ENCODE measurements at places on chromosomes 1 and 21.

GRCh38 chr21:44934276-44934675 lies 5.6 kb upstream of the SLX9 start:
- no peak for DNase-seq

DNA sequence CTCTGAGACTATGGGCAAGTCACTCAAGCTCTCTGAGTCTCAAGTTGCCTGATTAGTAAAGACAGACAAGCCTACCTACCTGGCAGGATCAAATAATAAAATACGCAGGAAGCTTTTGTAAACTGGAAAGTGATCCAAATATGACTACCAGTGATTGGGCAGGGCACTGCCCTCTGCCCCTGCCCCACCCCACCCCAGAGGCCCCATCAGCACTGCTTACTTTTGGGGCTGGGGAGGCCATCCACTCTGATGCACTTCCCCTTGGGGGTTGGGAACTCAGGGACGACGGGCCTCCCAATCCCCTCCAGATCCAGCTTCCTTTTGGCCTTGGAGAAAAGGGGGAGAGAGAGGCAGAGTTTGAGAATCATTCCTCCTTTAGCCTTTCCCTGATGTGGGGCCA lies 6.9 kb downstream of the E2F2 start:
- no peak for DNase-seq

- DNase-seq = no peak
Measured at GRCh38 chr1:209355415-209355814, 228.1 kb upstream of the CAMK1G start.

GRCh38 chr1:184022668-184023067 lies 14.9 kb downstream of the COLGALT2 start:
- peak; percentile 83 for DNase-seq

DNA sequence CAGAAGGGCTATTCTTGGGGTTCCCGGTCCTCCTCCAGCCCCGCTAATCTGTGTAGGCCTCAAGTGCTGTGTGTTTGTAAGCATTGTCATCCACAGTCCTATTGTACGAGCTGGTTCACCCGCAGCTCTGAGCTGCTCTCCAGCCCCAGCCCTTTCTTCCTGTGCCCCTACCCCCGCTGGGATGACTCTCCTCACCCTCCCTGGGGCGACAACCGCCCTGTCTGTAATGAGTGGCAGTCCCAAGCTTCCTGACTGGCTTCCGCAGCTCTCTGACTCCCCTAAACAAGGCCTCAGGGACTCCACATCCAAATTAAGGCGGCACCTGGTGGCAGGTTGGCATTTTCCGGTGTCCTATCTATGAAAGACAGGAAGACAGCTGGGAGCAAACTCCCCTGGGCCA lies 45.8 kb downstream of the TFF3 start:
- no peak for DNase-seq

GRCh38 chr1:59972216-59972927 lies 45.8 kb upstream of the CYP2J2 start:
- DNase-seq = peak; percentile 27

DNA sequence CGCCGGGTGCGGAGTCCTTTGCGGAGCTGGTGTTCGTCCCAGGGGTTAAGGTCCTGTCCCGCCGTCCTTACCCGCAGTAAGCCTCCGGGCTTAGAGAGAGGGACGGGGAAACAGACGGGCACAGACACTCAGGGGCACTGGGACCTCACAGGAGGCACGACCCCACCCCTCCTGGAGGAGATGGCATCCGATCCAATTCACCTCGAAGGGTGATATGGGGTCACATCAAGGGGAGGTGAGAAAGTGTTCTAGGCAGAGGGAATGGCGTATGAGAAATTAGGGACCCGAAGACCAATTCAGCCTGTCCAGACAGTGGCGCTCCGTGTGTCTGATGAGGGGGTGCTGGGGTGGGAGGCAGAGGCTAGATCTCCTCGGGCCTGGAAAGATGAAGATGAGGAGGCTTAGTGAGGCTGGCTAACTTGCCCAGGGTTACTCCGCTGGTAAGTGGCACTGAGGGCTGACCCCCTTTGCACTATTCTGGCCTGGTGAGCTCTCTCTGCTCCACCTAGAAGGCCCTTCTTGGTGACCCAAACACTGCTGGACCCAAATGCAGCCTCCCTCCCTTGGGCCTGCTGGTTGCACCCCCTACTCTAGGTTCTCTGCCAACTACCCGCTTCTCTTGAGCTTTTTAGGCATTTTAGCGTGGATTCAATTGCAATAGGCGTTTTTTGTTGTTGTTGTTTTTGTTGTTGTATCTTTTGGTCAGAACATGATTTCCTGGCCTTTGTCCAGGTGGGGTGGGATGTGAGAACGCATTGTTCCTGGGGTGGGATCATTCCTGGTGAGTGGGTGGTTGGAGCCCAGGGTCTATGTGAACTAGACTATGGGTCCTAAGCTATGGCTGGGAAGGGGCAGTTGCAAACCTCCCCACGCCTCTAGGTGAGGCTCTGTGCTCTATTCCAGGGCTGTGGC lies 12.3 kb downstream of the BTBD19 start:
- DNase-seq = no peak

DNA sequence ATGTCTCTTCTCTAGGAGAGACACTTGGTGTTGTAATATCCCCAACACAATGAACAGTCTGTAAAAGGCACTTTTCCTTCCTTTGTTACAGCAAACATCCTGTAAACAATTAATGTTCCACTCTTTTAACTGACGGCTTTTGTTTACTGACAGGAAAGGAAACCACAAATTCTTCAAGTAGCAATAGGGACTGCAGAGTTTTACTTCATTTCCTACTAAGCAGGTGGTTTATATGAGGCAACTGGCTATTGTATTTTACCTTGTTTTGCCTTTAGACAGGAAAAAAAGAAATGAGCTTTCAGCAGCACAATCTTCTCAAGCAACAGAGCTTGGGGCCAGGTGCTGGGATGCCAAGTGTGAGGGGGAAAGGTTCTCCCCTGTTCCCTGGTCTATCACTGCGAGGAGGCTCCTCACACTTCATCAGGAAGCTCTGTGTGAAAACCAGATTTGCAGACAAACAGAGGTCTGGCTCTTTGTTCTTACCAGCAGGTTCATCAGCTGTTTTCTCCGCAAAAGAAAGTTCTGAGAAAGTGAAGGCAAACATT lies 51.2 kb downstream of the SIPA1L2 start:
- DNase-seq = no peak

- peak; percentile 29 for DNase-seq
Measured at GRCh38 chr1:53956308-53957168, 10.4 kb downstream of the LRRC42 start.

GRCh38 chr1:192794768-192795035 lies 14.1 kb upstream of the RGS2 start:
- no peak for DNase-seq

DNA sequence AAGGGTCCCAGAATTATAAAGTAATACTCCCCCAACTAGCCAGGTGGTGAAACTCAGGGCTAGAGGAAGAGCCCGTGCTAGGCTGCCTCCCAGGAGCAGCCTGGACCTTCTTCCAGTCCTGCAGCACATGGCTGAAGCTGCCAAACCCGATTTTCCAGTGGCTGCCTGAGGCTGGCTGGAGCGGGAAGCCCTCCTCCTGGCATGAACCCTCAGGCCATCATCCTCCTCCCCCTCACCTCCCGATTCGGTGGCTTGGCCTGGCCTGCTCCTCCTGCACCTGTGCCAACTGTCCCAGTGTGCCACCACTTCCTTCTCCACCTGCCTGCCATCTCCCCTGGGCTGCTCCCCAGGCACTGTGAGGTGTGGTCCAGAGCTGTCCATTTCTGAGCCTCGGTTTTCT lies 3.0 kb upstream of the TSPAN1 start:
- no peak for DNase-seq

GRCh38 chr1:203028067-203028783 lies 1.9 kb downstream of the PPFIA4 start:
- DNase-seq = no peak

GRCh38 chr1:227774051-227774731 lies 39.0 kb downstream of the SNAP47 start:
- no peak for DNase-seq

DNA sequence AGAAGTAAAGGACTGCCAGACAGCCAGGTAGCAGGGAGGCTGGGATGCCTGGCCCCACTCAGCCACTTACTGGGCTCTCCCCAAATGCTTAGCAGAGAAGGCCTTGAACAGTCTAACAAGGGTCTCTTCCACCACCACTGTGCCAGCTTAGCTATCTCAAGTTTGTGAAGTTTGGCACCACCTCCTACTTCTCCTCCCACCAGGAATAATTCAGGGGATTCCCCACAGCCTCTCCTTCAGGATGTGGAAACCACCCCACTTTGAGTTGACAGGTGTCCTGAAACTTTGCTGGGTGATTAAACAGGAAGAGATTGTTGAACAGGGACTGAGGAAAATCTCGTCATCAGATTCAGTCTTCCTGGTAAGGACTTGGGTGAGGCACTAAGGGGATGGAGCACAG lies 59.4 kb upstream of the ATP1B1 start:
- DNase-seq = no peak

DNA sequence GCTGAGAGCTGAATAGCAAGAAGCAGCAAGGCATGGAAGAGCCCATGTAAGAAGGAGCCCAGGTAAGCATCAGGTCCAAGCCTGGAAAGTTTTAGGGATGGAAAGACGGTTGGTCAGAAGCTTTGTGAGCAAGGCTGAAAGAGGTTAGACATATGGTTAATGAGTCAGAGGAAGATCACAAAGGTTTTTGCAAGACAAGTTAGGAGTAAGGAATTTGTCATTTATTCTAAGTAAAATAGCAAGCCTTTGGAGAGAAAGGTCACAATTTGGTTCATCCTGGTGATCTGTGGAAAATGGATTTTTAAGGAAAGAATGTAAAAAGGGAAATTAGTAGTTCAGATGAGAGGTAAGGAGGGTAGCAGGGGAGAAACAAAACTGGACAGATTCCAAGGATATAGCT lies 106.7 kb downstream of the DPYD start:
- DNase-seq = no peak

DNA sequence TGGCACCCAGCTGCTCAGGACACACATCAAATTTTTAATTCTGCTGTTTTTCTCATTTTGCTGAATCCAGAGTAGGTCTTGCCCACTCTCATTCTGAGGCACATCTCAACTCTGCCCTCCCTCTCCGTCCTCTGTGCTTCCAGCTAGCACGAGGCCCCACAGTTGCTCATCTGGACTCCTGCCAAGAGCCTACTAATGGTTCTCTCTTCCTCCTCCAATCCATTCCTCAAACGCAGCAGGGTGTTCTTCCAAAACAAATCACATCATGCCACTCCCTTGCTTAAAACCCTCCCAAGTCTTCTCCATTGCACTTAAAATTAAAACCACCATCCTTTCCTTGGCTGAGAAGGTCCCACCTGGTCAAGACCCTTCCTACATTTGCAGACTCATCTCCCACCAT lies 49.8 kb upstream of the SCAF4 start:
- DNase-seq = peak; percentile 30

DNA sequence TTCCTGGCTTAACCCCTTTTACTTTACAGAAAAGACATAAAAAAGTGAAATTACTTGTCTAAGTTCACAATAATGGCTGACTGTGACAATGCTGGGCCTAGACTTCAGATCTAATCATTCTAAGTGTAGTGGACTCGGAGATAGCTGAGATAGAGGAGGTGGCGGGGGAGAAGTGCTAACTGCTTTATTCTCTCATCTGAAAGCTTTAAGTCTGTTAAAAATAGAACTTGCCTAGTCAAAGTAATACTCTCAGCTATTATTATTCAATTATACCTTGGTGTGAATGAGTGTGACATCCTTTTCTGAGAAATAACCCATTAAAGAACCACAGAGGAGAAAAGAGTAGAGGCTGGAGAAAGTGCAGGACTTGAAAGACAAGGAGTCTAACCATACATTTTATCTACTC lies 96.1 kb upstream of the OLIG2 start:
- no peak for DNase-seq

DNA sequence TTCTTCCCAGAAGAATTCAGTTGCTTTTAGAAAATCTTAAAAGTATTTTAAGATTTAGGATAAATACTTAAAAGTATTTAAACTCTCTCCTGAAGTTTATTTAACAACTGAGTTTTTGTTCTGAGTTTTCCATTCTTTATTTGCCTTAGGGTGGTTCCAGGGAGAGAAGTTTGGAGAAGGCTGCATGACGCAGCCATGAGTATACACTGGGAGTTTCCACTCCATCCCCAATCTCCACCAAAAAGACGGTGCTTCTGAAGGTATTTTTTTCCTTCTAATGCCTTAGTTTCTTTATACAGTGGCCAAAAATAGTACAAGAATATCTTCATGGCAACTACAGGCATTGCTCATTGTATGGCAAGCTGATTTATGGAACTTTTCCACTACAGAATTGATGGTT lies 122.7 kb downstream of the ST6GALNAC5 start:
- DNase-seq = no peak

DNA sequence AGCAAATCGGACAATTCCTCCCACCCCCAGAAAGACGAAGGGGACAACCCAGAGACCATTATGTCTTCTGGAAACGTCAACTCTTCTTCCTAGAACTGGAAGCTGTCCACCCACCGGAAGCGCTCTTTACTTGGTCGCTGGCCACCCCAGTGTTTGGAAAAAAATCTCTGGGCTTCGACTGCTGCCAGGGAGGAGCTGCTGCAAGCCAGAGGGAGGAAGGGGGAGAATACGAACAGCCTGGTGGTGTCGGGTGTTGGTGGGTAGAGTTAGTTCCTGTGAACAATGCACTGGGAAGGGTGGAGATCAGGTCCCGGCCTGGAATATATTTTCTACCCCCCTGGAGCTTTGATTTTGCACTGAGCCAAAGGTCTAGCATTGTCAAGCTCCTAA lies 3.2 kb downstream of the S1PR1 start:
- DNase-seq = no peak

- DNase-seq = no peak
Measured at GRCh38 chr1:46519209-46519608, 29.6 kb downstream of the DMBX1 start.

- DNase-seq = no peak
Measured at GRCh38 chr1:115064461-115064860, 24.8 kb downstream of the TSPAN2 start.

- DNase-seq = no peak
Measured at GRCh38 chr1:5659606-5660005, 332.6 kb downstream of the NPHP4 start.

GRCh38 chr21:14629461-14629860 lies 83.3 kb upstream of the SAMSN1 start:
- DNase-seq = no peak

- no peak for DNase-seq
Measured at GRCh38 chr1:155192346-155193274, 15.1 kb downstream of the THBS3 start.

DNA sequence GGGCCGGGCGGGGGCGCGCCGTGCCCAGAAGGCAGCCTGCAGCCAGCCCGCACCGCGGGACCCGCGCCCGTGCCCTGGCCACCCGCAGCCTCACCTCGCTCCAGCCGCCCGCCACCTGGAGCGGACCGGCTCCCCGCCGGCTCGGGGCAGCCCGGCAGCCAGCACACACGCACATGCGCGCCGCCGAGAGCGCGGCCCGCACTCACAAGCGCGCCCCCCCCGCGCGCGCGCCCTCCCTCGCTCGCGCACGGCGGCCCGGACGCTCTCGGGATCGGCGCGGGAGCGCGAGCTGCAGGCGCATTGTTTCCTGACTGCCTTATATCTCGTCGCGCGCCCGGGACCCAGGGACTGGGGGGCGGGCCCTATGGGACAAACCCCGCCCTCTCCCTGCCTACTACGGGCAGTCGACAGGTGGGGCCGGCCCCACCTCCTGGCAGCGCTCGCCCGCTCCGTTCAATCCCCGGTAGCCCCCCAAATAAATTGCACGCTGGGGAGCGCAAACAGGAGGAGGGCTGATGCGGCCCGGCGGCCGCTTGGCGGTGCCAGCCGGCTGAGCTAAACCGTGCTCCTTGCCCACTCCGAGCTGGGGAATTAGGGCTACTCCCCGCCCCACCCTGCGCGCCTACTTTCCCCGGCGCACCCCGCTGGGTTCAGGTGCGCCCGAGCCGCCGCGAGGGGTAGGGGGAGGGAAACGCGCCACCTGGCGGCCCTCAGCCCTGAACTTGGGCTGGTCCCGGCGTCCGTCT lies at the start of gene MYCL:
TSS of gene MYCL (minus strand) at position 204 of the 746 bp plus-strand sequence. CDS start 483 bp downstream, outside the sequence.
- DNase-seq = no peak

- DNase-seq = peak; percentile 54
Measured at GRCh38 chr1:53413175-53414001, 45.8 kb upstream of the DMRTB1 start.

Measured in fibroblast of lung (primary cell).